NCI-H2171 (cell line): ENCODE measurements at places on chromosomes 2 and 18.

DNA sequence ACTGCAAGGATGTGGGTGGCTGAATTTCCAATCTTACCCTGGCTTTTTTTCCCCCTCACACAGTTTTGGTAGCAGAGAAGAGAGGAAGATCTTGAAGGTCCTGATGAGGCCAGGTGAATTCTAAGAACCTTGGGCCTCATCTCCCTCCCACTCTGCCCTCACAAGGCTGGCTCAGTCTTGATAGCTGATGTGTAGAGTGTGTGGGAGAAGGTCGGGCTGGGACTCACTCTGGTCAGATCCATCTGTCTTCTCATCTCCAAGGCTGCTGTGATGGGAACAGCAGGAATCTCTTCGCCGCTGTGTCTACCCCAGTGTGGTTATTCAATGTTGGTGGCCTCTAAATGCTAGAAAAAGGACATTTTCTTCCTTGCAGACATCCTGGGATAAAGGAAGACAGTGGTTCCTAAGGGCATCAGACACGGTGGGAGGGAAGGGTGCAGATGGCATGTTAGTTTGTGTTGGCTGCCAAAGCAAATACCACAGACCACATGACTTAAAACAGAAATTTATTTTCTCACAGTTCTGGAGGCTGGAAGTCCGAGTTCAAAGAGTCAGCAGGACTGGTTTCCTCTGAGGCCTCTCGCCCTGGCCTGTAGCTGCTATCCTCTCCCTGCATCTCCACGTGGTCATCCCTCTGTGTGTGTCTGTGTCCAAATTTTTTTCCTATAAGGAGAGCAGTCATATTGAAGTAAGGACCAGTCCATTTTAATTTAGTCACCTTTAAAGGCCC, 37.6 kb upstream of the MGAT4A start:
- peak; percentile 40 for DNase-seq

DNA sequence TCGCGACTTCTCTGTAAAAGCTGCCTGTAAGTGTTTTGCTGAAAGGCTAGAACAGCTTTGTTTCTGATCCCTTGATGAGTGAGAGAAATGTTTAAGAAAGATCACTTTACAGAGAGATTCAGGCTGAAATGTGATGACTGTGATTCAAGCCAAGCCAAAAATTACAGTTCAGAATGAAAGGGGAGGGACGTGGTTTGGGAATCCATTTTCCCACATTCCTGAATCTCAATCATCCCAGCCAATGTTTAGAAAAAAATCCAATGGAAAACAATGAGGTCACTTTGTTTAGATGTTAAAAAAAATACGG, 416.7 kb downstream of the ARHGAP15 start:
- no peak for DNase-seq

- DNase-seq = no peak
Measured at GRCh38 chr2:116513991-116514390, 1300.5 kb upstream of the DDX18 start.

GRCh38 chr2:23243073-23243659, 141.8 kb upstream of the KLHL29 start:
- no peak for DNase-seq

- DNase-seq = no peak
Measured at GRCh38 chr2:24986372-24986771, 14.6 kb upstream of the DNAJC27 start.

DNA sequence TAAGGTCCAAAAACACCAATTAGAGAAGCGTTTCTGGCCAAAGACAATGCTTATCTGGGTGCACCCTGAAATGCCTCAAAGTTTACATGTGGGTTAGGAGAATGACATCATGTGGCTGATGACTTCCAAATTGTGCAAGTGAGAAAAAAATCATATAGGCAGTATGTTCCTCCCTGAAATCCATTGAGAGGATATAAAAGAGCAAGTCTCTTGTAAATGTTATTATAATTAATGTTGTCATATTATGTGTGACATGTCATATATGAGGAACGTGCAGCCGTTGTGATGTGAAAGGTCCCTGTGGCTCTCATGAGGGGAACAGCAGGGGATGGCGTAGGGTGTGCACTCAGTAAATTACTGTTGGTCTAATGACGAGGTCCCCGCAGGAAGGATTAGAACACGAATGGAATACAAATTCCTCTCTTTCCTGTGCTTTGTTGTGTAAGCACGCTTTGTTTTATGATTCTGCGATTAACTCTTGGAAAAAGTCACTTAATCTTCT, 290.8 kb downstream of the PRKCE start:
- DNase-seq = no peak

DNA sequence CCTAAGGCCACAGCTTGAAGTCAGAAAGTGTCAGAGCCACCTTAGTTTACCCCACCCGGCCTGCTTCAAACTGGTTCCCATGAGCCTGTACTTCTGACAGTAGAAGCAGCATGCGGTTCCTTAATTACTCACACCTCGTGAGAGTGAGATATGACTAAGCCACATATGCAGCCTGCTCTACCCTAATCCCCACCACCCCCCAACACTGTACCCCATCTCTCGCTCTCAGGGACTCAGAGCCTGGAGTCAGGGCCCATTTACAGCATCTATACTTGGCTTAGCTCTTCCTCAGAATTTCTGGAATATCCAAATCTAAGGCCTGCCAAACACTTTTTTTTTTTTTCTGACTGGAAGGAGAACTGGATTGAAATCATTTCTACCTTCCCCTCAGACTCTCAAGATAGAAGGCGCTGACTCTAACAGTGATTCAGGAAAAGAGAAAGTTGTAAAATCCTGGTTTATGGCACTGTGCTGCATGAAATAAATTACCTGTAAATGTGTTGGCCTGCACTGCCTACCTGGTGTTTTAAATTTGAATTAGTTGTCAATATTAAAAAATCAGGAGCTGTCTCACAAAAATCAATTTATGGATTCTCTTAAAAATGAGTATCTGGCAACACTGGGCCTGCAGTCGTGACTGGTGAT, 360.0 kb downstream of the RND3 start:
- DNase-seq = no peak

DNA sequence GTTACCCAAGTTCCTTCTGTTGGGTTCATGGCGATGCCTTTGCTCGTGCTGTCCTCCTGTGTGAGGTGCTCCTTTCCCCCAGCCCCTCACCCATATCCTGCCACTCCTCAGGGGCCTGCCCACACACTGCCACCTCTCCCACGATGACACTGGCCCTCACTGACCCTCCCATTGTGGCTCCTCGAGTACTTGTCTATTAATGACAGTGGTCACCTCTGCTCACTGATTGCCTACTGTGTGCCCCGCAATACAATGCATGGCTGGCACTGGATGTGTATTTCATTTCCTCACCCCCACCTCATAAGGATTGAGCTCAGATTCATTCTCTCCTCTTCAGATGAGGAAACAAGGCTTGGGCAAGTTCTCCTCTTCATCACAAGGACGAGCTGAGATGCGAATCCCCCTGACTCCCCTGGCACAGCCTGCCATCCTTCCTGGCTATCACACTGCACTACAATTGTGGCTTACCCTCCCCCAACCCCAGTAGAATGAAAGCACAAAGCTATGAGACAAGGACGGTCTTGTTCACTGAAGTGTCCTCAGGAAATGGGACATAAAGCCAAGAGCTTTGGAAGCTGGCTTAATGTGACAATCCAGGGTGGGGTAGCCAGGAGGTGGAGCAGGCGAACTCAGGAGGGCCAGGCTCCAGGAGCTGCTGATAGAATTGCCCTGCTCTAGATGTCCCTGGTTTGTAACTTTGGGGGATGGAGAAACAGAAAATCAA, 93.9 kb upstream of the RAB12 start:
- no peak for DNase-seq

- DNase-seq = peak; percentile 17
Measured at GRCh38 chr2:25700221-25700660, 26.9 kb upstream of the DTNB start.

DNA sequence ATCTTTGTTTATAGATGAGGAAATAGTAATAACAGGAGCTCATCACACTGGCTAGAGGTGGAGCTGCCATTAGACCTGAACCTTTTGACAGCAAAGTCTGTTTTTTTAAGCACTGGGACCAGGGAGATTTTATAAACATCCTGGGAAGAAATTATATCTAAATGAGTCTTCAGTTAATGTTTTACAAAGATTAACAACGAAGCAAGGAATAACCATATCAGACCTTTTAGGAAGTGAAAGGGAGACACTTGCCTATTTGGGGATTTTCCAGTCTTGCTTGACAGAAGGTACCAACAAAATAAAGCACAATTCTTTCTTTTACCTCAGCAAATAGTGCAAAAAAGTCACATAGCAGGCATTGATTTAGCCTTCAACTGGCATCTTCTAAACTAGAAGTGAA, 777.0 kb downstream of the CPS1 start:
- DNase-seq = no peak

DNA sequence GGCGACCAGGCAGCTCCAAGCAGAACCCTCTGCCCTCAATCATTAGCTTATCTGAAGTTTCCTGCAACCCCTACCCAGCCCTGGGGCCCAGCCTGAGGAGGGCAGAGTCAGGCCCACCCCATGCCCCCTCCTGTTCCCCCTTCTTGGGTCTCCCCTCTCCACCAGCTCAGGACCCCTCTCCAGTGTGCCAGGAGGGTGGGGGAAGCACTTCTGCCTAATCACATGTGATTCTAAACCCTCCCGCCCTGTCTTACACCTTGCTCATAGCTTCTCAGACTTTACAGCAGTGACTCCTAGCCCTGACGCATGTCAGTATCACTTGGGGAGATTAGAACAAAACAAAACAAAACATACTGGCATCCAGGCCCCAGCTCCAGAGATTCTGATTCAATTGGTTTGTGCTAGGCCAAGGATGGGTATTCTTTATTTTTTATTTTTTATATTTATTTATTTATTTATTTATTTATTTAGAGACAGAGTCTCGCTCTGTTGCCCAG, 42.5 kb upstream of the ASAP2 start:
- no peak for DNase-seq

DNA sequence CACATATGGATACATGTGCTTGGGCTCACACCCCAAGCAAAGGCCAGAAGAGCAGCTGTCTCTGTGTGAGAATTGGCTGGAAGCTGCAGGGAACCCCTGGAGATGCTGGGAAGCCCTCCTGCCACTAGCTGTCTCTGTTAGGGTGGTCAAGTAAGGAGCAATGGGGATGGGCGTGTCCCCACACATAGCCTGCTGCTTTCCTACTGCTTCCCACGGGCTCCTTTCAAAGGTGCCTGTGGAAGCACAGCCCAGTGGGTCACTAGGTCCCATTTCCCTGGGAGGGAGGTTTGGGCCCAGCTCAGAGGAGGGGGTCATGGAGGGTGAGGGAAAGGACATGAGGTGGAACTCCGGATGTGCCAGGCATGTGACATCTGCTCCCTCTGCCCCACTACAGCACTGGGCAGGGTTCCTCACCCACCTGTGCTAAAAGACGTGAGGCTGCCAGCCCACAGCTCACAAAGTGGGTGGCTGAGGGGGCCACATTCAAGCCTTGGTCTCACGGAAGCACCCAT, 24.4 kb upstream of the MAL start:
- DNase-seq = no peak

DNA sequence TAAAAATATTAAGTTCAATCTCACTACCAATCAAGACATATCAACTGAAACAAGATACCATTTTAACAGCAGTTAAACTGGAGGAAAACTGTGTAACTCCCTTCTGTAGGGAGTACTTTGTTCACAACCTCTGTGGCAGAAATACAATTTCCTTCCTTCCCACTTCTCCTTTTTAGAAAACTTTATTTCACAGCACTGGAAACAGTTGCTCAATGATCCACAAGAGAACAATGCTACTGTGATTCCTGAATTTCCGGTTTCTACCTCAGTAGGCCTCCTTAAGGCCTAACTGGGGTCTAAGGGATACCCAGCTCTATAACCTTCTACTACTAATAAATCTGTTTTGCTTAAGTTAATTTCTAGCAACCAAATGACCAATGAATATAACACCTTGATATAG, 14.1 kb downstream of the TLK1 start:
- no peak for DNase-seq

DNA sequence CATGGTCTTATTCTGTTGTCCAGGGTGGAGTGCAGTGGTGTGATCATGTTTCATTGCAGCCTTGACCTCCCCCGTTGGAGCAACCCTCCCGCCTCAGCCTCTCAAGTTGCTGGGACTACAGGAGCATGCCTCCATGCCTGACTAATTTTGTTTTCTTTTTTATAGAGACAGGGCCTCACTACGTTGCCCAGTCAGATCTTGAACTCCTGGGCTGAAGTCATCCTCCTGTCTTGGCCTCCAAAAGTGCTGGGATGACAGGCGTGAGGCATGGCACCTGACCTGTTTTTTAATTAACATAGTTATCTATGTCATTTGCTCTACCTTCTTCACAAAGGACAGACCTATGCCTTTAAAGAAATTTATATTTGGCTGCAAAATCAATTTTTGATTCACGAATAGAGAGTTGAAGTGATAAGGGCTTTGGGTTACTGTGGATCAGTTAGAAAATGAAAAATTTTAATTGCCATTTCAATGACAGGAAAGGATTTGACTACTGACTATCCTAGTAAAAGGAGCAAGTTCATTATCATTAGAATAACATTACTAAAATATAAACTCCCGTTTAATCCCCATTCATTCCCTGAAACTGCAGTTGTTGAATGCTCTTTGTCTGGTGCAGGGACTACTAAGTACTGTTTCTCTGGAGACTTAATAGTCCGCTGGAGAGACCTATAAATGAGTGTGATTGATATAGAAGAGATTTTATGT, 3.7 kb downstream of the RNF138 start:
- DNase-seq = no peak

DNA sequence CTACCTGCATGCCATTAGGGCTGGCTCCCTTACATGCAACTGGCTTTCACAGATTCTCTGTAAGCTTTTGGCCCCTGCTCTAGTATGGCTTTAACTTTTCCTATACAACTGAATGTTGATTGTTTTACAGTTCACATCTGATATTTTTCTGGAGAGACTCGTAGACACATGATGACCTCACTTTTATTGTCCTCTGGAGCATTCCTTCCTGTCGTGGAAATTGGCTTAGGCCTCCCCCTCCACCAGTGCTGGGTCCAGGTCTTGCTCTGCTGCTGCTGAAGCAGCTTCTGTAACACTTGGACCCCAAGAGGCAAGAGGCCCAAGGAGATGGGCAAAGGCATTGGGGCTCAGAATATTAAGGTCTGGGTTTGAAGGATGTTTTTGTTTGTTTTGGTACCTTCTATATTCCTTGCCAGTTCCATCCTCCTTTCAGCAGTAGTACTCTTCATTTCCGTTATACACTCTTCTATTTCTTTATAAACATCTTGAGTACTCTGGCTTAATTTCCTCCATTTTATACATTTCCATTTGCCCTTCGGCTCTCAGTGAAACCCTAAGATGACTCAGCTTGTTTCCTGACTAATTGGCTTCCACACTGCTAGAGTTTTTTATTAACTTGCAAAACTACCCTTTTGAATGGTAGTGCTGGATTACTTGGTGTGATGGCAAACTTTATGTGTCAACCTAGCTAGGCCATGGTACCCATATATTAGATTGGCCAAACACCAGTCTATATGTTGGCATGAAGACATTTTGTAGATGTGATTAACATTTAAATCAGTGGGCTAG, 219.8 kb downstream of the CDCA7 start:
- no peak for DNase-seq

GRCh38 chr2:162992828-162993227, 154.3 kb upstream of the KCNH7 start:
- no peak for DNase-seq

GRCh38 chr2:207823865-207824264, 54.2 kb upstream of the FZD5 start:
- DNase-seq = no peak

GRCh38 chr2:105541189-105542050, 142.6 kb upstream of the FHL2 start:
- DNase-seq = no peak
